ENCODE measurements at places on chromosomes 2 and 18.

GRCh38 chr2:132441051-132441450 lies 24.4 kb downstream of the GPR39 start:
- DNase-seq, result no peak

- DNase-seq, result peak; percentile 24
Observed at GRCh38 chr2:19035238-19035637, 323.2 kb downstream of the OSR1 start.

- peak; percentile 49 for DNase-seq
Observed at GRCh38 chr2:187055463-187055862, 206.5 kb upstream of the ZSWIM2 start.

DNA sequence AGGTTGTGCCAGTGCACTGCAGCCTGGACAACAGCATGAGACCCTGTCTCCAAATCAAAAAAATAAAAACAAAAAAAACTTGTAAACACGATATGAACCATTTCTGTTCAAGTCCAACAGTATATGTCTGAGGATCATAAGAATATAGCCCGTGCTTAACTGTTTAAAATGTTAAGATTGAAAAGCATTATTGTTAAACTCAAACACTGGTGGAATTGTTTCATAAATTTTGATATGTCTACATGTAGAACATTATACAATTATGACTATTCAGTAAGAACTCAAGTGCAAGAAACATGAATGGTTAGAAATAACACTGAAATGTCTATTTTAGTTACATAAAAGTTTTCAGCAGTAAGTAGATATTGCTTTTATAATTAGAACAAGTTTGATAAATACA lies 29.7 kb downstream of the PPIG start:
- no peak for DNase-seq

GRCh38 chr18:80147037-80147417 lies 38.0 kb downstream of the ADNP2 start:
- DNase-seq, result no peak

GRCh38 chr2:66489436-66489835 lies 54.5 kb downstream of the MEIS1 start:
- no peak for DNase-seq

DNA sequence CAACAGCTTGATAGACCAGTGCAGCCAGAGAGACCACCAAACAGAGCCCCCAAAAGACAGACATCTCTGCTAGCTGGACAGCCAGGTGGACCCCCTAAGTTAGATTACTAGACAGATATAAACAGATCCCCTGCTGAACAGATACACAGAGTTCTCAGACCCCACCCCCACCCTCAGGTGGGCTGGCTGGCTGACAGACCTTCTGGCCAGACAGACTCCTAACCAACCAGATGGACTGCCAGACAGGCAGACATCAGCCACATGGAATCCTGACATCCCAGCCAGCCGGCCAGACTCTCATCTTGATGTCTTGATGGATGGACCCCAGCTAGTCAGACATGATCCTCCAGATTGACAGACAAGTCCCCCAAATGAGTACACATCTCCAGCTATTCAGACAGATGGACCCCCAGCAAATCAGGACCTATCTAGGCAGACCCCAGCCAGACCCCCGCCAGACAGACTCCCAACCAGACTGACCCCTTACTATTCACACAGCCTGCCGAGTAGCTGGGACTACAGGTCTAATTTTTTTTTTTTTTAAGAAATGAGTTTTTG lies 18.0 kb downstream of the PTPN18 start:
- DNase-seq, result no peak

Data from amniotic epithelial cell (primary cell).